Stimulated activated CD4-positive, alpha-beta T cell treated with anti-CD3 and anti-CD28 coated beads, Interleukin-4, amount 100 ng/mL, for 24 hours (primary cell): ENCODE measurements at places on chromosomes 2 and 18.

DNA sequence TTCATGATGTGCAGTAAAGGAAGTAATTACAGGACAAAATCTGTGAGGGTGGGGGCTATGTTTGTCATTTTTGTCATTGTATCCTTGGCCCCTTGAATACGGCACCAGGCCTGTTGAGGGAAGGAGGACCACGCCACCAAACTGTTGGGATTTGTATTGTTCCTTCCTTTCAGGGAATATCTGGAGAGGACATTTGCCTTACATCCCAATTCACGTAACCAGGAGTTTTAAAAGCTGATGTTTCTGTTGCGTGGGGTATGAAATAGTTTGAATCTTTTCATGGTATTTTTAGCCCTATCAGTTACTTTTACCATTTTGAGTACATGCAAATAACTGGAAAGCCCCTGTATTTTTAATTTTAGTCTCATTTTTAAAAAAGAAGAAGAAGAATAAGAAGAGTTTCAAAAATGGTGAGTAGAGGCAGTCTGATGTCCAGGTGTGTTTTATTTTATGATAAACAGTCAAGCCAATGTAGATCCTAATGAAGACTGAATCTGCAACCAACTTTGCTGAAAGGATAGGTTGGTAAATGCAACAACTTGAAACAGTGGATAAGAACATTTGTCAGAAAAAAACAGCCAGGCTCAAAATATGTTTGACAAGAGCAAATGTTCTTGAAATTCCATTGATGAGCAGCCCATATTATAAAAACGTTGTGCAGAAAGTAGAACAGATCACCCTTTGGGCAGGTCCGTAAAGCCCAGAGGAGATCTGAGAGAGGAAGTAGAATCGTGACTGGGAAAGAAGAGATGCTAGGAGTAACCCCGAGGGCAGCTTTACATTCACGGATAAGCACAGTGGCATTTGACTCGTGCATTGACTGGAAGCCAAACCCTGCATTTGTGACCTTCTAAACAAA is 54.5 kb downstream of the RASGRP3 start:
- DNase-seq: no peak

- no peak for DNase-seq
Measured at GRCh38 chr2:239802185-239802649, 222.9 kb downstream of the NDUFA10 start.

DNA sequence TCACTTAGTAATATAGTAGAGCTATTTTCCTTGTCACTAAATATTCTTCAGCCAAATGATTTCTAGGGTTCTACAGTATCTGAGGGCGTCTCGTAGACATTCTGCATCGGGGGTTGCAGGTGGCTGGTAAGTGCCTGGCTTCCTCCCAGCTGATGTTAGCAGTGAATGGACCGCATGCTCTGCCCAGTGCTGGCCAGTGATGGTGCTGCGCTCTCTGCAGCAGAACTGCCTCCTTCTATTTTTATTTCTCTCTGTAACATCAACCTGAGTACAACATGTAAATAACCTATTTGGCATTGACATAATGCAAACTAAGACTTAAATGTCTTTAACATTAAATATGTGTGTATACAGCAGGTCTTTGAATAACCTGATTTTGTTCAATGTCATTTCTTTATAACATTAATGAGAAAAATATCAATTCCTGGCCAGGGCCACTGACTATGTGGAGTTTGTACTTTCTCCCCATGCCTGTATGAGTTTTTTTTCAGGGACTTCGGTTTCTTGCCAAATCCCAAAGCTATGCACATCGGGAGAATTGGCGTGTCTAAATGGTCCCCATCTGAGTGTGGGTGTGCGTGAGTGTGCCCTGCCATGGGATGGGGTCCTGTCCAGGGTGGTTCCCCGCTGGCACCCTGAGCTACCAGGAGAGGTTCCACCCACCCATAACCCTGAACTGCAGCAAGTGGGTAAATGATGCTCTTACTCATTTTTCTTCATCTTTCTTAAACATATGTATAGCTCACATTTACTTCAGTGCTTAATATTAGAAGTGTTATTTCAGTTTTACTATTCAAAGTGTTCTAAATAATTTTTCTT is 278.2 kb upstream of the EPAS1 start:
- DNase-seq: no peak

GRCh38 chr2:134212746-134213145 is 41.1 kb upstream of the MGAT5 start:
- DNase-seq: no peak

- peak; percentile 23 for DNase-seq
Measured at GRCh38 chr18:11518788-11519685, 90.4 kb upstream of the SLC35G4 start.

- peak; percentile 54 for DNase-seq
Measured at GRCh38 chr2:44392338-44392943, 30.7 kb downstream of the CAMKMT start.

DNA sequence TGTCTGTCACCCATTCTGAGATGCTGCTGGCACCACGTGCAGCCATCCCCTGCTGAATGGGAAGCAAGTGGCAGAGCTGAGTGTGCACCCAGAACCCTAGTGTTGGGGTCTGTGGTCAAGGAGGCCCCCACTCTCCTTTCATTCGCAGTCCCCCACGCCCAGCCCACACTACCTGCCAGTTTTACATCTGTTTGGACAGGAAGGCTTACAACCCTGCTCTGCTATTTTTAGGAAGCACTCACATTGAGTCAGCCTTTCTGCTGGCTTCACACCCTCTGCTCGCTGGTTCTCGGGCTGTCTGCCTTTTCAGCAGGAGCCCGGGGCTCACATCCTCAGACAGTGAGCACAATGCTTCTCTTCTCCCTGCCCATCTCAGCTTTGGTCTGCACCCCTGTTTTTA is 10.7 kb upstream of the ADCY3 start:
- no peak for DNase-seq

DNA sequence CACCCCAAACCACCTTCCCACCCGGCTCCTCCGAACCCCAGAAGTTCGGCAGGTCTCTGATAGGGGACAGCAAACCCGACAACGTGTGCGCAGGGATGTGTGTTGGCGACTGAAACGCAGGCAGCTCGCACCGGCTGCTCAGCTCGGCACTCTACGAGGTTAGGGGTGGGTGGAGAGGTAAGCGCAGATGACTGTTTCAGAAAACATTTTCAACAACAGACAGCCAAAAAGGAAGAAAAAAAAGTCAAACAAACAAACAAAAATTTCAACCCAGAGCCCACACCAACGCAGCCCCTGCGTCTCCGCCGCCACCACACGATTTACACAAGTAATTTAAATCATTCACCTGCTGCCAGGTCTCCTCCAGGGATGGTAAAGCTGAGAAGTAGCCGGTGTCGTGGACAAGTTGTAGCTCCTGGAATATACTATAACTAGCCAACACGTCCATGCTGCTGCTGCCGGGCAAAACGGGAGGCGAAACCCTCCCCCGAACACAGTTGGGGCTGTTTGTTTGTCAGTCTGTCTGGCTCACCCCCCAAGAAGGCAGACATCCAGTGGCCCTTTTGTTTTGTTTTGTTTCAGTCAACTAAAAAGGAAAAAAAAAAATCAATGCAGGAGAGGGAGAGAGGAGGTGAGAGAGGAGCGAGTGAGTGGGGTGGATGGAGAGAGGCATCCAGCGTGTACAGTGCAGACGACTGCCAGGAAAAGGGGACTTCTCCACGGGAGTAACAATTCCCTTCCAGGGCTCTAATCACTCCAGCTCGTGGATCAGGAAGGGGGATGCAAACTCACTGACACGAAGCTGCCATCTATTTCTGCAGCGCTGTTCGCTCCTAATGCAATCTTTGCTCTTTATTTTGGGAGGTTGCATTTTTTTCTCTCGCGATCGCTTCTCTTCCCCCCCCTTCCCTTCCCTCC is at the start of gene KLF7:
Gene KLF7 (minus strand): TSS at position 828 of the 918 bp plus-strand sequence. CDS start 380 bp downstream, at position 448.
- DNase-seq: peak; percentile 74

GRCh38 chr2:121803503-121803902 is 48.1 kb downstream of the TSN start:
- no peak for DNase-seq

DNA sequence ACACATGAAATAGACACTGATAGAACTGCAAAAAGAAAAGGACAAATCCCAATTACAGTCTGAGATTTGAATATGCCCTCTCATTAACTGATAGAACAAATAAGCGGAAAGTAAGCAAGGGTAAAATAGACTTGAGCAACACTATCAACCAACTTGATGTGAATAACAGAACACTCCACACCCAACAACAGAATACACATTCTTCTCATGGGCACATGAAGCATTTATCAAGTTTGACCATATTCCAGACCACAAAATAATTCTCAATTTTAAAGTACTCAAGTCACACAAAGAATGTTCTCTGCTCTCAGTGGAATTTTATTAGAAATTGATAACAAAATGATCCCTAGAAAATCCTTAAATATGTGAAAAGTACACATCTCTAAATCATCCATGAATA is 19.0 kb downstream of the ETAA1 start:
- DNase-seq: no peak

DNA sequence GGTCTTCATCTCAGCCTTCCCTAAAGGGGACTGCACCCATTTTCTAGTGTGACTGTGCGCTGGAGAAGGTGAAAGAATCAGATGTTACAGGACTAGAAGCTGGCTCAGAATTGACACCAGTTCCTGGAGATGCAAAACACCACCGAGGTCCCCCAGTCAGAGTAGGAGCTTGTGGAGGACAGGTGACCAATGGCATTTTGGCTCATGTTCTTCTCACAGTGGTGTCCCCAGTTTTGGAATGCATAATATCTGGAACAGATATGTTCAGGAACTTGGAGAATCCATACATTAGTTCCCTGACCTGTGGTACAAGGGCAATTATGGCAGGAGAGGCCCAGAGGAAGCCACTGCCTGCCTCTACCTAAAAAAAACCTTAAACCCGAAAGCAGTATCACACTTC is 66.3 kb downstream of the PSMG2 start:
- no peak for DNase-seq

GRCh38 chr2:95261602-95262001 is 12.6 kb upstream of the PROM2 start:
- no peak for DNase-seq

GRCh38 chr18:5244941-5245340 is 47.9 kb upstream of the AKAIN1 start:
- no peak for DNase-seq

GRCh38 chr18:44507729-44508325 is 172.9 kb upstream of the SETBP1 start:
- DNase-seq: no peak

DNA sequence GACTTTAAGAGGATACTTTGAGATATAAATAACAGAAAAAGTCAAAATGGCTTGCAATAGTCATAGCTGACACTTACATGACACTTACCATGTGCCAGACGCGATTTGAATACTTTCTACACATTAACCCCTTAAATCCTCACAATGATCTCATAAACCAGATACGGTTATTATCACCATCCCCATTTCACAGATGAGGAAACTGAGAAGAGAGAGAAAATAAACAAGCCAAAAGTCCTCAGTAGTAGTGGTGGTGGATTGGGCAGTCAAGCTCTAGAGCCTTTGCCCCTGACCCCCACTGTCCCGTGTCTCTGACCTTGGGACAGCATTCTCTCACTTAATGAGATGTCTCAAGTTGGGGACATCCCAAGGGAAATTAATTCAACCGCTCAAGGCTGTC is 105.2 kb upstream of the TAF1B start:
- no peak for DNase-seq

GRCh38 chr2:208062113-208062512 is 36.8 kb upstream of the PLEKHM3 start:
- no peak for DNase-seq

DNA sequence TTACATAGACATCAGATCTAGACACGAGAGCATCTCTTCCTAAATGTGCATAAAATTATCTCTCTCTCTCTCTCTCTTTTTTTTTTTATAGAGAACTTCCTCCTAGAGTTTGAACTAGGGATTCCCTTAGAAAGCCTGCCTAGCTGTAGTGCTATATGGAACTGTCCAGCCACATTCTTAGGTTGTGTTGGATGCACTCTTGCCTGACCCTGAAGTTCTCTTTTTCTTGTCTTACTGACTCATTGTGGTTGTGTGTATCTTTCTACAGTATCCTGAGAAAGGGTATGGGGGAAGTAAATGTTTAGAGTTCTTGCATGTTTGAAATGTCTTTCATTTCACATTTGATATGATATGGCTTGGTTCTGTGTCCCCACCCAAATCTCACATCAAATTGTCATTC is 368.2 kb downstream of the CDH2 start:
- DNase-seq: no peak

GRCh38 chr2:25333981-25334380 is 7.7 kb downstream of the DNMT3A start:
- DNase-seq: no peak

GRCh38 chr2:9333591-9334171 is 89.6 kb downstream of the ITGB1BP1 start:
- DNase-seq: no peak

DNA sequence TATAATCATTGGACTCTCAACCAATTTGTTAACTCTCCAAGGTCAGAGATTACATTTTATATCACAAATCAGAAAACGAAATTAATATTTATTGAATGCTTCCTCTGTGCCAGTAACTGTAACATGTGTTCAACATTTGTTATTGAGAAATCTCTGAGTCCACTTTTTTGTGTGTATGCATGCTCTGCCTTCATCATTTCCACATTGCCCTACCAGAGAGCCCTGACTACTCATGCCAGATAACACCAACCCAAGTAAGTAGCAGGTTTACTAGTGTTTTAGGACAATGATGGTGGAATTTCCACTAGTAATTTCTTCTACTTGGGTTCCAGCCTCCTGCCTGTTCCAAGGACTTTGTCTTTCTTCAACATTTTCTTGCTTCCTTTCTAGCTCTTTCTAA is 14.2 kb upstream of the FAP start:
- no peak for DNase-seq

DNA sequence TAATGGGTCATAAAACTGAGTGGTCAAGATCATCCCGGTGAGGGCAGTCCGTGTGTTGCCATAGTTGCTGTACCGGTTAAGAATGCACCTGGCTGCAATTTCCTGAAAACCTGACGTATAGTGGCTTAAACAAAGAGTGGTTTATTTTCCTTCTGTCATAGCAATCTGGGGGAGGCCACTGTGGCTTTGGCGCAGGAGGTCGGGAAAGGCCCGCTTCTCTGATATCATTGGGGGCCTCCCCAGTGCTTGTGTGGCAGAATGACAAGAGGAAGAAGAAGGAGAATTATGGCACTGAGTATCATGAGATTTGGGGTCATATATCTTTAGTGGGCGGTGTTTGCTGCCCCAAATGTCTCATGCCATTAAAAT is 4.4 kb downstream of the C2orf92 start:
- DNase-seq: peak; percentile 30

DNA sequence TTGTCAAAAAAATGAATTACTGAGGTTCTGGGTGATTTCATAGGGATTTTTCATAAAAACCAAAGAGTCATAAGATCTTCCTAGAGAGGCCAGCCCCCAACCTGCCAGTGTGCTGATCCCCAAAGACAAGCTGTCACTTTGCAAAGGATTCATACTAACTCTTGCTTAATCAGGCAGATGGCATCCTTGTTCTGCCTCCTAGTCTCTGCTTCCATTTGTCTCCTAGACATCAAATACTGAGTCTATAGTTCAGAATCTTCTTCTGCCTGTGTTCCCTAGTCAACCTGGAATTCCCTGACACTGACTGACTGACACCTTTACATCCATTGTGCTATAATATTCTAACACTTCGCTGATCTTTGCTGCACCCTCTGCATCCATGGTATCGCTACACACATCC is 84.9 kb downstream of the SLC8A1 start:
- no peak for DNase-seq
